COLO829 (cell line): ENCODE measurements at places on chromosomes 6 and 20.

DNA sequence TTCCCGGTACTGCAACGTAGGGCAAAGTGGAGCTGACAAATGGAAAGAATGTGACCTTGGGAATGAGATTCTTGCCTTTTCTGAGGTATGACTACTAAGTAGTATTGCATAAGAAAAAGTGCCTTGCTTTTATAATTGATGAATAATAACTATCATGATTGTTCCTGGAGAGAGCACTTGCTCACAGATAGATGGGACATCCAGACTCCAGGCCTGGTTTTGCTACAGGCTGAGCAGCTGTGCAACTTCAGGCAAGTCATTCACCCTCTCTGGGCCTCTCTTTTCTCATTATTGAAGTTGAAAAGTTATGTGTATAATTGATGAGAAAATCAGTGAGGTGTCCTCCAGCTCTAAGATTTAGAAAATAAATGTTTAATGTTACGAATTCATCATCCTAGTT lies 53.6 kb upstream of the MBOAT1 start:
- no peak for DNase-seq

- DNase-seq = no peak
Observed at GRCh38 chr6:19663479-19663878, 173.7 kb upstream of the ID4 start.

DNA sequence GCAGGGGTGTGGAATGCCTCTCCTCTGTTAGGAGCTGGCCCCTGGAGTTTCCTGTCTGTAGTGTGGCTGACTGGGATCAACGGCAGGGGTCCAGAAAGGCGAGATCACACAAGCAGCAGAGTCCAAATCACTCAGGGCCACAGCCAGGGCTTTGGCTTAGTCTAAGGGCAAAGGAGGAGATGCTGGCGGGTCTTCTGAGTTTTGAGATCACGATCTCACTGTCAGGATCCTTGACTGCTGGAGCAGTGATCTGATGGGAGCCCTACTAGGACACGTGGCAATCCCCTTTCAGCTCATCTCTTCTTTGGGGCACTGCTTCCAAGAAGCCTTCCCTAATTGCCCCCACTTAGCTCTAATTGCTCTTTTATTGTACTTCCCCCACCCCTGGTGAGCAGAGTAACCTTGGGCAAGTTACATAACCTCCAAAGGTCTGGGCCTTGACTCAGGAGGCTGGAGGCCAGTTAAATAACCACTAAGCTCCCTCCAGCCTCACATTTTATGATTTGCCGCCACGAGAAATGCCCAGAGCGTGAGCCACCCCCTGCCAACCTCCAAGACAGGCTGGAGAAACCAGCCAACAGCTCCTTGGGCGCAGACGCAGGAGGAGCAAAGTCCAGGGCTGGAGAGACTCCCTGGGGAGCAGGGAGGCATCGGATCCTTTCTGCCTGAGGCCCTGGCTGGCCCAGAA lies 12.0 kb downstream of the KCNK5 start:
- no peak for DNase-seq

DNA sequence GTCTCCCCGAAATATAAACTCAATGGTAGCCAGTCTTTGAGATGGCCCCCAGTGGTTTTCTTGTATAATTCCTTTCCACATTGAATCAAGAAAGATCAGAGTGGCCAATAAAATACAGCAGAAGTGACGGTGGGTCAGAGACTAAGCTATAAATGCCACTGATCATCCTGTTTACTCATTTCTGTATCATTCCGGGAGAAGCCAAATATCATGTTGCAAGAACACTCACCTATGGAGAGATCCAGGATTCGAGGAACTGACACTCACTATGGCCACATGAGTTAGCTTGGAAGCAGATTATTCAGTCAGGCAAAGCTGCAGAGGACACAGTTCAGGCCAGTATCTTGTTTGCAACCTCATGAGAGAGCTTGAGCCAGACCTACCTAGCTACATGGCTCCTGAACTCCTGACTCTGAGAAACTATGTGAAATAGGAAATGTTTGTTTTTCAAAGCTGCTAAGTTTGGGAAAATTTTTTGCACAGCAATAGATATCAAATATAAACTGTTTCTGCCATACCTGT lies 132.4 kb upstream of the ADGRF1 start:
- no peak for DNase-seq

DNA sequence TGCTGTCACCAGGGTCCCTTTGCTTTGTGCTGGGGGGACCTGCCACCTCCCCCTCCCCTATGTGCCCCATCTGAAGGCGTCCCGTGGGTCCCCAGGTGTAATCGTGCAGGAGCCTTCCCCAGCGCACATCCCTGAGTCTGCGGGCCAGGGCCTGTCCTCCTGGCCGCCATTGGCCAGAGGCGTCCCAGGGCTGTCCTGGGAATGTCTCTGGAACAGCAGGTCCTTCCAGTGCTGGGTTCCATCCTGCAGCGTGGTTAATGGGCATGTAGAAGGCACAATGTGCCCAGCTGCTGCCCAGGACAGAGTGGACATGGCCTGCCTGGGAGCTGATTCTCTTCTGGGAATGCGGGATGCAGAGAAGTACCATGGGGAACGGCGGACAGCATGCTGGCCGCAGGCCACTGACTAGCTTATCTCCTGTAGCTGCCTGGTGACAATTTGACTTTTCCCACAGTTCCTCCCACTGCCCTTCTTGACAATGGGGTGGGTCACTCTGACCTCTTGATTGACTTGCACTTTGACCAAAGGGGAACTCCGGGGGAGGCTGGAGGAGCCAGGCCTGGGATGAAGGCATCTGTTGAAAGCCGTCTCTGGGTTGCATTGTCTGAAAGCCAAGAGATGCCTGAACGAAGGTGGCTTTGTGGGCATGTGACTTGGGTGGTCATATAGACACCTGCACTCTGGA lies 64.0 kb downstream of the CTCFL start:
- DNase-seq = no peak
